ENCODE measurements at places on chromosomes 7 and 10.

DNA sequence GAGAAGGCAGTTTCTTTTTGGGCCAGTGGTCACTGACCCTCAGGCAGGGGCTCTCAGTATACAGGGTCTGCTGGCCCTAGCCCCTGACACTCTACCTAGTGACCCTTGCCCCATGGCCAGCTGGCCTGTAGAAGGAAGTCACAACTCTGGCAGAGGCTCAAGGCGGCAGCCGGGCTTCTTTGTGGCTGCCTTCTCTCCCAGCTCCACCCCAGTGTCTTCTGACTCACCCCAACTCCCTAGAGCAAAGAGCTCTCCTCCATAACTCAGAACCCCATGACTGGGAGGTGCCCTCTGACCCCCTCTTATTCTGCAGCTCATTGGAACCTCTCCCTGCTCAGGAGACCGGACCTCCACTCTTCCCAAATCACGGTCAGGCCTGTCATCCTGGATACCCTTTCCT, 358.2 kb downstream of the FGFR2 start:
- no peak for DNase-seq

DNA sequence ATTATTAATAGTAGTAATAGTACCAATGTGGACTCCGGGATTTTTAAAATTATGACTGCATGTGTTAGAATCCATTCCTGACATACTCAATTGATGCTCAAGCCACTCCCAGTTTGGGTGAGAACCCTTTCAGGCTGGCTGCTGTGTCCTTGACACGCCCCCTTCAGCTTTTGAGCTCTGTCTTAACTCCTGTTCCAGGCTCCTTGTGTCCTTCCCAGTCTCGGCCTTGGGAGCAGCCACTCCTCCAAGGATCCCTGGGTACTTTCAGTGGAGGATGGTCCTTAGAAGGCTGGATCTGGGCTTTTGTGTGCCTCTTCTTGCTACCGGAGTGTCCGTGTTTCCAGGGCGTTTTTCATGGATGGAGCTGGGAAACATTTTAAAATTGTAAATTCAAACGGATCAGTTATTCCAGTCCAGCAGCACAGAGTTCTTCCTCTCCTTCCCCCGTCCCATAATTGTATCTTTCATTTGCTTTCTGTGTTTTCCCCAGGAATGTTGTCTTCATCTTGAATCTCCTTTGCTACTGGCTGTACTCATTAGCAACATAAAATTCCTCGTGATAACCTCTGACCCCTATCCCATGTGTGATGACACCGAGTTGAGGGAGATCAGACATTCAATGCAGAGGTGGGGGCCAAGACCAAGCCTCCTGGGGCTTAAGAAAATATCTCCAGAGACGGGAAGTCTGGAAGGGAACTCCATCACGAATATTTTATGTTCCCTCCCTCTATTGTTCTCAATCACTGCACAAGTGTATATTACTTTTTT, 40.0 kb upstream of the PFKFB3 start:
- DNase-seq = no peak

- no peak for DNase-seq
These were observed 612.6 kb upstream of the FOXK1 start for GRCh38 chr7:4069268-4070095.

DNA sequence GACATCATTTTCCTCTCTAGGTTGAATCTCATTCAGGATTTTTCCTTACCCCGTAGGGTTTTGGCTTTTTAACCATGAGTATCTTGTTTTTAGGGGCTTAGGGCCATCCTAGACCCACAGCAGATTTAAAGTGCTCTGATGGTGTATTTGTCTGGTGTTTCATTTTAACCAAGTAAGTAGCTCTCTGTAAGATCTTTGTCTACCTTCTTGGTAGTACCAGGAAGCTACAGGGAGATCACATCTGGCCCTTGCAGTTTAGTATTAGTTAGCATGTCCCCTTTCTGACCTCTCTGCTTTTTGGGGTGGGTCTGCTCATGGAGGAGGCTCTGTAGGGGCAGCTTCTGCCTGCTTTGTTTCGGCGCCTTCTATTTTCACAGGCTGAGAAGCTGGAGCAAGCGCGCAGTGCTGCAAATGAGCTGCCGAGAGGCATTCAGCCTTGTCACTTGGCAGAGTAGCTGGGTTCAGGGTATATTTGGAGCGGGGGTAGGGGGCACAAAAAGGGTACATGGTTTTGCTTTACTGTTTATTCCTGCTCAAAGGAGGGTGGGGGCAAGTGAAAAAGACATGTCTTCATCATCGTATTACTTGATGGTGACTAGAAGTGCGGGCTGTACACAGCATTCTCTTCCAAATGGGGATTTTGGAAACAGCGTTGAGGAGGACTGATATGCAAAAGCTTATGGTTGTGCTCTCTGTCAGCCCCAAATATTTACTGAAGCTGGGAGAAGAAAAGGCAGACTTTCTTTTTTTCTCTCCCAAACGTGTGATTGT, 146.3 kb downstream of the CELF2 start:
- peak; percentile 49 for DNase-seq

DNA sequence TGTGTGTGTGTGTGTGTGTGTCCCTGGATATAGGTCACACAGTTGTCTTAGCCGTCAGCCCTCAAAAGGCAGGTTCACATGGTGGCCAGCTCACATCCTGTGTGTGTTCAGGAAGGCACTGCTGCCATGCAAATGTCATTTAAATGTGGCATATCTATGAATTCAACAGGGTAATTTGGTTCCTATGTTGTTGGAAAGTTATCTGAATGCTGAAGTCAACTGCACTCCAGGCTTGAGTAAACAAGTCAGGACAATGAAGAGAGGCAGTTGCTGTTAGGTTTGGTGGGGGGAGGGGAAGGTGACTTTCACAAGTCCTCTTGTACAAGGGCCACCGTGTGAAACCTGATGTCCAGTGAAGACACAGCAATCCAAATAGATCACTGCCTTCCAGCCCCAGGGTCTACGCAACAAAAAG, 61.1 kb downstream of the PTPRE start:
- no peak for DNase-seq

DNA sequence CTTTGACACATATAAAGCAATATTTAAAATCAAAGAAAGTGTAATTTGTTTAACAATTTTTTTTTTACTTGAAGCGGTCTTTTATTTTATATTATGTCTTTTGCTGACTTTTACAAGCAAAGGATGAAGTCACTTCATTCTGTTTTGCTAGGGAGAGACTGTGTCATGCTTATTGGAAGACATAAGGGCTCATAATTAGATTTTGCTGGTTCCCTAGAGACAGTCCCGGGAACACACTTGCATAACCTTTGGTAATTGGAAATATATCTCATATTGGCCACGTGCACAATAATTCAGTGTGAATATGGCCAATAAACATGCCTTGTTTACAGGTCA, 448 bp upstream of the NET1 start:
- no peak for DNase-seq

DNA sequence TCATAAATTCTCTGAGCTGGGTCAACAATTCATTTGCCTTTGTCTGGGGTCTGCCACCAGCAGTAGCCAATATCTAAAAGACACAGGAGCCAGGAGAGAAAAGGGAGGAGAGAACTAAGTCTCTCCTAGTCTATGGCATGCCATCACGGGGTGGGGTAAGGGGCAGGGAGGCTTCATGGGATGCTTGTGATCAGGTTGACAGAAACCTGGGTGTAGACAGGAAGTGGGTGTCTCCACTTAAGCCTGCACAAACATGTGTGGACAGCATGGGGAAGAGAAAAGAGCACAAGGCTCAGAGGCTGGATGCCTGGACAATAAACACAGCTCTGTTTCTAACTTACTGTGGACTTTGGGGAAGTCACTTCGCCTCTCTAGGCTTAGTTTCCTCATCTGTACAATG, 11.5 kb upstream of the C10orf53 start:
- no peak for DNase-seq

DNA sequence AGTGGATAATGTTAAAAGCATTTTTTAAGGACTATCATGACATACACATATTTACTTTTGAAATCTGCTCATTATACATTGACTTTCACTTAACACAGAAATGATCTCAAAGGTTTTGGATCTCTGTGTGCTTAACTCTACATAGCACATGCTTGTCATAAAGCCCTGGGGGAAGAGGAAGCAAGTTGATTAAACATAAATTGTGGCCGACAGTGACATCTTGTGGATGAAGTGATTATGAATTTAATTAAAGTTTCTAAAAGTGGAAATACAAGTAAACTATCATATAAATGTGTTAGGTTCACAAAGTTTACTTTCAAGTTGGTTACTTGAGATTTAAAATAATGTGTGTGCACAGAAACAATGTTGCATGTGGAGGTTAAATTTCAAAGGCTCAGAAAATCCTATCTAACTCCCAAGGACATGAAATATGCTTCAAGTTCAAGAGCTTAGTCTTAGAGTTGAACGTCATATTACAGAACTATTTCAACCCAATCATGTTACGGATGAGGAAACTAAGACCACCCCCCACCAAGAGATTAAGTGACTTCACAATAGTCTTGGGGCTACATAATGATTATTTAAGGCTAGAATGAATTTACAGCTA, 1247.8 kb downstream of the GATA3 start:
- peak; percentile 20 for DNase-seq

GRCh38 chr10:112838784-112839481, 111.1 kb upstream of the TCF7L2 start:
- no peak for DNase-seq

DNA sequence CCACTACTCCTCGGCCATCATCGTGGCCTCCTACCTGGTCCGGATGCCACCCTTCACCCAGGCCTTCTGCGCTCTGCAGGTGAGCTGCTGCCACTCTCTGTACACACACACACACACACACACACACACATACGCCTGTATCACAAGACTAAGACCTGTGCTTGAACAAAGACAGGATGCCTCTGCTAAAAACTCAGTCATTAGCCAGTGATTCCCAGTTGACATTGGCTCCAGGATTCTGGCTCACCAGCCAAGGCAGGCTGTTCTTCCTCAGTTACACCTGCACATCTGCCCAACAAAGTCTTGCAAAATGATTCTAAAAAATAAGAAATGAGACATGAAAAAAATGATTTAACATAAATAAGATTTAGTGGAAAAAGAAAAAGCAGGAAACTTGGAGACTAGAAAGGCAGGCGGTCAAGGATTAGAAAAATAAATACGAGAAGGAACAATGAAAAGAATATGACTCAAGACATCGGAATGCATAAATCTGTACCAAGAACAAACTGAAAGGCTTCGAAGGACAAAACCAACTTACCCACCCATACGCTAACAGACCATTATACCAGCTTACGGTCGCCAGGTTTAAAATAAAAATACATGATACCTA, 7.4 kb upstream of the LRRC18 start:
- no peak for DNase-seq

DNA sequence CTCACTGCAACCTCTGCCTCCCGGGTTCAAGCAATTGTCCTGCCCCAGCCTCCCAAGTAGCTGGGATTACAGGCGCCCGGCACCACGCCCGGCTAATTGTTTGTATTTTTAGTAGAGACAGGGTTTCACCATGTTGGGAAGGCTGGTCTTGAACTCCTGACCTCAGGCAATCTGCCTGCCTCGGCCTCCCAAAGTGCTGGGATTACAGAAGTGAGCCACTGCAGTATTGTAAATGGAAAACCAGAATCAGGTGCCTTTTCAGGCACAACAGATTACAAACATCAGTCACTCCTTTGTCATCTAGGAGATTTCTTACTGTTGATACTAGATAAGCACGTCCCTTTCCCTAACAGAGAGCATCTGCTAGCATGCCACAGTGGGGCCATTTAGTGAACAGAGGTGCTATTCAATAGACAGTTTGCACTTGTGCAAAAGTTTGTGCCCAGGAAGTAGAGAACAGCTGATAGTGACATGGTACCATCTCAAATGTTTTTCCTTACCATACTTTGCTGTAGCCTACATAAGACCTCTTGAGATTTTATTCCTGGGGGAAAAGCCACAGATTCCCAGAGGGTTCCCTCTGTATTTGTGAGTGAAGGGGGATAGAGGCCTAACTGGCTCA, 24.5 kb upstream of the WAC start:
- DNase-seq = no peak

- no peak for DNase-seq
These were observed 9.8 kb downstream of the UPP1 start for GRCh38 chr7:48098846-48099245.

DNA sequence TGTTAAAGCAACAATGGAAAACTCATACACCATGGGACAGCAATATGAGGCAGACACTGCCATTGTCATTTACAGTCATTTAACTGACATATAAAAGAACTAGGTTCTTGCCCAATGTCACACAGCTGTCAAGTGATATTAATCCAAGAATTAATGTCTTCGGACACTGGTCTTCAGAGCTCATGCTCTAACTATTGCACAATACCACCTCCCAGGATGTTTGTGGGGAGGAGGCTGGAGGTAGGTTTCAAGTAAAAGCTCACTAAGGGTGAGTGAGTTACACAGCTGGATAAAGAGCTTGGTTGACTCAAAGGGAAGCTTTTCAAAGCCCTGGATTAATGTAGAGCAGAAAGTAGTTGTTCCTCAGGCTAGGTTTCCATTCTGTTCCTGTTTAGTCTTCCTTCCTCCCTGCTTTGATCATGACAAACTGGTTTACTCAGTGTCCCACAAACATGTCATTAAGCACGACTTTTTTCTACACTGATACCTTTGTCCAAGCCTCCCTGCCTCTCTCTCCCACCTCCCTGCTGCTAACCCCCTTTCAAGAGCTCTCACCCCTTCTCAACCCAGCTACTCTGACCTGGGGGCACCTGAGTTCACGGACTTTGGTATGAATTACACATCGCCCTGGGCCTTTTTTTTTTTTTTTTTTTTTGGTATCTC, 987 bp upstream of the EXOC6 start:
- no peak for DNase-seq

DNA sequence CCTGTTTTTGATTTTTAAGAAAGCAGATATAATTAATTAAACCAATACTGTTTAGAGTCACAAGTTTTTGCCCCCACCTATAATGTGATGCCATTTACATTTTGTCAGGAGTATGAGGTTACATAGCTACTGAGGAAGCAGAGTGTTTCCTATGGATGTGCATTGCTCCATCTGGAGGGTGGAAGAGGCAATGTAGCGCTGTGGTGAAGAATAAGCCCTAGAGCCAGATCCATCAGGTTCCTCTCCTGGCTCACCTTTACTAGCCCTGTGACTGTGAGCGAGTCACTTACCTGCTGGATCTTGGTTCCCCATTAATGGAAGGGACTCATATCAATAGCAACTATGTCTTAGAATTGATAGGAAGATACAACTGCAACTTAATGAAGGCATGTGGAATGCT, 216.0 kb downstream of the GPAM start:
- DNase-seq = no peak

- no peak for DNase-seq
These were observed 24.8 kb upstream of the INPP5A start for GRCh38 chr10:132512693-132513345.

- no peak for DNase-seq
These were observed 194.2 kb upstream of the SLC26A5 start for GRCh38 chr7:103640031-103640779.

- DNase-seq = no peak
These were observed 703 bp upstream of the HILPDA start for GRCh38 chr7:128454808-128455542.

Measured in activated naive CD4-positive, alpha-beta T cell treated with anti-CD3 and anti-CD28 coated beads, Interleukin-2, amount 10 ng/mL, durations not matched to agents 7 days and 5 days (primary cell).